ENCODE measurements at places on chromosomes 12 and 14. TPM values are rescaled to one million over a fixed set of nuclear protein-coding genes. Genes with fewer than 3 reads are reported as not detected.

The POLE2 gene
- 25.6 TPM for total RNA-seq

The CHPT1 gene
- 36.5 TPM for total RNA-seq

The RAB15 gene
- total RNA-seq: 24.3 TPM

The HOXC4 gene
- 2.3 TPM for total RNA-seq

The SMCO2 gene
- total RNA-seq: not detected

The PMCH gene
- not detected for total RNA-seq

The TMEM30B gene
- total RNA-seq: not detected

The PLBD1 gene
- 15.7 TPM for total RNA-seq

The SPIC gene
- not detected for total RNA-seq

The COX8C gene
- not detected for total RNA-seq

The NGB gene
- total RNA-seq: not detected

The PABPN1 gene
- total RNA-seq: 58.4 TPM

The NXPH4 gene
- 1.0 TPM for total RNA-seq

The NFE2 gene
- total RNA-seq: not detected

The EID3 gene
- 1.4 TPM for total RNA-seq

The TAS2R42 gene
- not detected for total RNA-seq

The SMIM41 gene
- total RNA-seq: not detected

The C14orf39 gene
- total RNA-seq: not detected

The MTA1 gene
- total RNA-seq: 66.6 TPM

The APOF gene
- total RNA-seq: not detected

The MED6 gene
- total RNA-seq: 19.7 TPM

The DLGAP5 gene
- 1.9 TPM for total RNA-seq

The KRT6C gene
- total RNA-seq: not detected

The GARIN6 gene
- not detected for total RNA-seq

The GDF3 gene
- not detected for total RNA-seq

The SLC10A1 gene
- not detected for total RNA-seq

The SLC35F4 gene
- total RNA-seq: not detected

The SSPN gene
- total RNA-seq: 2.3 TPM

The ALX1 gene
- not detected for total RNA-seq

The NDUFA9 gene
- total RNA-seq: 54.3 TPM

The IAPP gene
- not detected for total RNA-seq

The CDKN3 gene
- 6.5 TPM for total RNA-seq

The PYGL gene
- 59.1 TPM for total RNA-seq

Data from mesangial cell (primary cell).